ENCODE measurements at places on chromosomes 1 and 21. TPM values are rescaled to one million over a fixed set of nuclear protein-coding genes. Genes with fewer than 3 reads are reported as not detected.

FCGR3A gene
- 27.6 TPM for total RNA-seq

FUCA1 gene
- total RNA-seq = 49.5 TPM

FCRL5 gene
- total RNA-seq = 1.2 TPM

SPATA17 gene
- 0.37 TPM for total RNA-seq

DYNLT5 gene
- 6.1 TPM for total RNA-seq

KRTAP13-2 gene
- total RNA-seq = not detected

GJA9 gene
- total RNA-seq = not detected

AGMAT gene
- 0.24 TPM for total RNA-seq

HMCN1 gene
- 12.2 TPM for total RNA-seq

UBE2U gene
- total RNA-seq = not detected

PRR9 gene
- not detected for total RNA-seq

TEDDM1 gene
- total RNA-seq = not detected

FCRL2 gene
- 0.56 TPM for total RNA-seq

SPRR2A gene
- total RNA-seq = not detected

AMY2B gene
- 27.2 TPM for total RNA-seq

RLF gene
- 23.7 TPM for total RNA-seq

ADAMTS1 gene
- 357 TPM for total RNA-seq

FAM177B gene
- 1.1 TPM for total RNA-seq

LRRC71 gene
- not detected for total RNA-seq

PPM1J gene
- 1.6 TPM for total RNA-seq

FCER1A gene
- not detected for total RNA-seq

CD160 gene
- not detected for total RNA-seq

BATF3 gene
- total RNA-seq = 4.1 TPM

EFNA4 gene
- 3.8 TPM for total RNA-seq

CENPF gene
- total RNA-seq = 4.1 TPM

USP16 gene
- total RNA-seq = 46.2 TPM

CFHR3 gene
- not detected for total RNA-seq

GPR52 gene
- total RNA-seq = 1.9 TPM

MANEAL gene
- 1.3 TPM for total RNA-seq

CD5L gene
- total RNA-seq = not detected

JAM2 gene
- 9.5 TPM for total RNA-seq

PIK3C2B gene
- total RNA-seq = 17.2 TPM

B4GALT2 gene
- total RNA-seq = 32.7 TPM

C1orf141 gene
- total RNA-seq = not detected
